ENCODE measurements at places on chromosomes 3 and 15. TPM values are rescaled to one million over a fixed set of nuclear protein-coding genes. Genes with fewer than 3 reads are reported as not detected.

The TMEM158 gene
- 0.82 TPM for total RNA-seq

The ECE2 gene
- total RNA-seq, result not detected

The EPHB3 gene
- 1.6 TPM for total RNA-seq

The LMOD3 gene
- total RNA-seq, result 162 TPM

The OXTR gene
- 0.20 TPM for total RNA-seq

The PAQR9 gene
- 19.1 TPM for total RNA-seq

The UPK1B gene
- total RNA-seq, result 0.77 TPM

The SNX33 gene
- total RNA-seq, result 12.0 TPM

The GOLGA6L10 gene
- total RNA-seq, result 0.07 TPM

The GOLGA8O gene
- 2.0 TPM for total RNA-seq

The NME9 gene
- total RNA-seq, result 0.59 TPM

GRCh38 chr3:149016669-149017541 lies 25.6 kb downstream of the GYG1 start:
- DNase-seq, result no peak

GRCh38 chr3:8345398-8345797 lies 156.2 kb upstream of the LMCD1 start:
- DNase-seq, result no peak

DNA sequence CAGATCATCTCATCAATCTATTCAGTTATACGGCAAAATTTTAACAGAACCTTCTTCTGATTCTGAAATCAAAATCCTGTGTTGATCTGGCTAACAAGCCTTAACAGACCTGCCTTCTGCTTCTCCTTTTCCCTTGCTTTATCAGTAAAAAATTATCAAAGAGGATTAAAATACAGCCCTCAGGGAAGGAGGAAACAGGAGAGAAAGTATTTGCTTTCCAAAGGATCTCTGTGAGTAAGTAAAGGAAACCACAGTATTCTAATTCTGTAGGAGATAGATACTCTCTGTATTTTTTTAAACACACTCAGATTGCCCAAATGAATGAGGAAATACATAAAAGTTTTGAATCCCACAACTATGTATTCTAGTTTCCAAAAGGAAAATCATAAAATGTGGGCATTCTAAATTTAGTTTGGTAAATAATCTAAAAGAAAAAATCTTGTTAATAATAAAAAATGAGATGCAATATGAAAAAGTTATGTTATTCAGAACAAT lies 221.8 kb downstream of the ZIC1 start:
- DNase-seq, result no peak

- no peak for DNase-seq
Observed at GRCh38 chr3:71269906-71270305, 313.6 kb downstream of the FOXP1 start.

DNA sequence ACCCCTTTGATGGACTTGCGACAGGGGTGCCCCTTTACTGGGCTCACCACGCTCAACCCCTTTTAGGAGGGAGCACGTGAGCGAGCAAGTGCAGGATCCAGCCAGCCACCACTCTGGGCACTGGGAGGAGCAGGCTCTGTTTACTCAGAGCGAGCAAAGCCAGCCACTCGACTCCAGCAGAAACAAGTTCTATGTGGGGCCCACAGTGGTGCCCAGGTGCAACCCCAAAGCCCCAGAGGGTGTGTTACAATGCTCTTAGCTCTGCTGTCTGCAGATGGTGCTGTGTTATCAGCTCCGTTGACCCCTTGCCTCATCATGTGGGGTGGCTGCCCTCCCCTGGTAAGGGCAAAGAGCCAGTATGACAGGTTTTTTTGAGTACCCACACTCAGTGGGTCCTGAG lies 120.3 kb upstream of the SUCLG2 start:
- DNase-seq, result no peak

DNA sequence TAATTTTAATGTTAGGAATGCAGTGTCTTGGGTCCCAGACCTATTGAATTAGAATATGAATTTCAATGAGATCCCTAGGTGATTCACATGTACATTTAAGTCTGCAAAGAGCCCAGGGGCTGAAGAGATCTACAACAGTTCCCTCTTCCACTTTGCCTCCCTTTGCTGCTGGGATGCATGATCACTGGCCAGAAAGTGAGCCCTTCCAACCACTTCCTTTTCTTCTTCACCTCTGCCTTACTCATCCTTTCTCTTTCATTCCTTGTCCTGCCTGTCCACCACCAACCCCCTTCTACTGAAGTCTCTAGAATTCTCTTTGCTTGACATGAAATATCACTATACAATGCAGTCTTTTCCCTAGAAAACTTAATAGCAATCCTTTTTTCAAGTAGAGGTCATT lies 222.4 kb upstream of the LRIG1 start:
- no peak for DNase-seq

- peak; percentile 22 for DNase-seq
Observed at GRCh38 chr3:78116874-78117273, 1077.0 kb downstream of the ROBO2 start.

GRCh38 chr3:140593766-140594165 lies 84.1 kb upstream of the TRIM42 start:
- DNase-seq, result no peak

DNA sequence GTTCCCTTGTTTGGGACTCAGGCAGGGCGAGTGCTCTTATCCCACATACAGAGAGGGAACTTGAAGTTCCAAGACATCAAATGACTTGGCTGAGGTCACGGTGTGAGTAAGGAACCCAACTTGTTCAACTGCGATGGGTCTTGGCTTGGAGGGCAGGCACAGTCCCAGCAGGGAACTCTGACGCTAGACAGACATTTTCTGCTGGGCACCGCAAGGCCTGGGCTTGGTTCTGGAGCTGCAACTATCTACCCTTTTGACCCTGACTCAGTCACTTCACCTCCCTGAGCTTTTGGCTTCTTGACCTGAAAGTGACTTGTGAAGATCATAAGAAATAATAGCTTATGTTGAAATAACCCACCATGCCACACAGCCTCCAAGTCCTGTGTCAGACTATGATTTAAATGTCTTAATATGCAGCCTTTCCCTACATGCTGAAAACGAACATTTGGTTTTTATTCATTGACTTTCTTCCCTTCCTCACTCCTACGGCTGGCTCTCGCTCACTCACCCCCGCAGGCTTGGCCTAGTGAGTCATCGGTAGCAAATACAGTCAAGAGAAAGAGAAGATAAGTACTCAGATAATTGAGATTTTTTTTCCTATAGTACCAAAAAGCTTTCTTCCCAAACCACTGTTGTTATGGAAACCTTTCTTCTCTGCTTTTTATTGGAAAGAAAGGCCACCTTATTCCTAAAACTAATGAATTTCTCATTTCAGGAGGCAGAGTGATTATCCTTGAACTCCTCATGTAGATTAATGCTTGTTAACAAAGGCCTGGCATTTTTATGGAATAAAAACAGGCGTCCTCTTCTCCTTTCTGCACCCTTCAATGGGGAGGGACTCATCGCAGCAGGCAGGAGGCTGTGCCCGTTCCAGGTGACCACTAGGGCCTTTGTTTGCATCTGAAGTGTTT lies 178.4 kb downstream of the ATP10A start:
- DNase-seq, result peak; percentile 51

- DNase-seq, result peak; percentile 42
Observed at GRCh38 chr15:45641999-45642932, 7.4 kb downstream of the SQOR start.

GRCh38 chr3:126667631-126668449 lies 12.9 kb upstream of the TXNRD3 start:
- DNase-seq, result no peak

DNA sequence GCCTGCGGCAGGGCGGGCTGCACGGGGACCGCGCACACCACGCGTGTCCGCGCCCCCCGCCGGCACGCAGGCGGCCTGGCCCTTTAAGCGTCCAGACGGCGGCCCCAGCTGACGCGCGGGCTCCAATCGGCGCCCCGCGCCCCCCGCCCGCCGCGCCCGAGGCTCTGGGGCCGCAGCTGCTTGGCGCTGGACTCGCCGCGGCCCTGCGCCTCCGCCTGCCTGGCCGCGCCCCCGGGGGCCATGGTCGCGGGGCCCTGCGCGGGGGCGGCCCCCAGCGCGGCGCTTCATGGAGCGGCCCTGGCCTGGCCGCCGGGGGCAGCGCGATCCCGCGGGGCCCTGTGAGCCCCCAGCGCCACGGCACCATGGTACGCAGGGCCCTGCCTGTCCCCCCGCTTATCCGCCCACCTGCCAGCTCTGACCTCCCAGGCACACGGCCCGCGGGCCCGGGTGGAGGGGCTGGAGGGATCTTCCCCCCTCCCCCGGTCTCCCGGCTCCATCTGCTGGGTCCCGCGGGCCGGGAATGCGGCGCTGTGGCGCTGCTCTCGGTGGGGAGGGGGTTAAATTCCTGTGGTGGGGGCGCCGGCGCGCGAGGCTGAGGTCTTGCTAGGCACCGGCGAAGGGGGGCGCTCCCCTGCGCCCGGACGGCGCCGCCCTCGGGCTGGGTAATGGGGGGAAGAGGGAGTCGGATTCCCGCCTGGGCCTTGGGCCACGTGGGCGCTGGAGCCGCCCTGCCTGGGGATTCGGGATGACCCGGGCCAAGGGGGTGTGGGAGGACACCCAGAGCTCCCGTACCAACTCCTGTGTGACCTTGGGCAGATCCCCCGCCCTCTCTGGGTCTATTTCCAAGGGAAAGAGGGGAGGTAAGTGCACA lies 1.1 kb downstream of the ZBTB47 start:
- peak; percentile 85 for DNase-seq

DNA sequence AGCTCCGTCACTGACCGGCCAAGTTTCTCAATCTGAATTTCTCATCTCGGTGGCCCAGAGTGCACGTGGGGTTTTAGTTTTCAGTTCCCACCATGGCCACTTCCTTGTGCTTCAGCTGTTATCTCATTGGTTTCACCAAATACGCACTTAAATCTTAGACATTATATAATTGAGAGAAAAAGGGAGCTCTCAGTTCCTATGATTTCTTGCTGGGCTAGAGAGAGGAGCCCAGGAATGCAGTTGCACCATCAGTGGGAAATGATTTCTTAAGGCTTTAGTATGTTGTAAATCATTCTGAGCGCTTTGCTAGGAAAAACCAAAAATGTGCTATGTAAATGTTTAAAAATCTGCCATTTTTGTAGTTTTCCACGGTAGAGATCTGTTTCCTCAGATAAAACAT lies 53.2 kb downstream of the OXNAD1 start:
- DNase-seq, result no peak

GRCh38 chr3:106829206-106829605 lies 548.0 kb upstream of the CCDC54 start:
- no peak for DNase-seq

DNA sequence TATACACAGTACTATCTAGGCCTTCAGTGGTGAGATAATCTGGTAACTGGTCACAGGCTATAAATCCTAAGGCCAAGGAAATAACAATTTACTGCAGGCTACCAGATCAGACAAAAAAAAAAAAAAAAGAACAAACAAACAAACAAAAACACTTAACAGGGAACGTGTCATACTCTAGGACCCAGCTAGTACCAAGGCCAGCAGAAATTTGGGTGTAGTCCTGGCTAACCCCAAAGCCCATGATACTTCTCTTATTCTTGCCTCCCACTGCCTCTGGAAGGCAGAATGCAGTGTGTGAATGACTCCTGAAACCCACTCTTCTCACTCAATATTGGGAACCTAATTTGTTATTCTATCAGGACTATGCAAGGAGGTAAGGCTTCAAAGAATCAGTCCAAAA lies 53.7 kb upstream of the ST3GAL6 start:
- no peak for DNase-seq

DNA sequence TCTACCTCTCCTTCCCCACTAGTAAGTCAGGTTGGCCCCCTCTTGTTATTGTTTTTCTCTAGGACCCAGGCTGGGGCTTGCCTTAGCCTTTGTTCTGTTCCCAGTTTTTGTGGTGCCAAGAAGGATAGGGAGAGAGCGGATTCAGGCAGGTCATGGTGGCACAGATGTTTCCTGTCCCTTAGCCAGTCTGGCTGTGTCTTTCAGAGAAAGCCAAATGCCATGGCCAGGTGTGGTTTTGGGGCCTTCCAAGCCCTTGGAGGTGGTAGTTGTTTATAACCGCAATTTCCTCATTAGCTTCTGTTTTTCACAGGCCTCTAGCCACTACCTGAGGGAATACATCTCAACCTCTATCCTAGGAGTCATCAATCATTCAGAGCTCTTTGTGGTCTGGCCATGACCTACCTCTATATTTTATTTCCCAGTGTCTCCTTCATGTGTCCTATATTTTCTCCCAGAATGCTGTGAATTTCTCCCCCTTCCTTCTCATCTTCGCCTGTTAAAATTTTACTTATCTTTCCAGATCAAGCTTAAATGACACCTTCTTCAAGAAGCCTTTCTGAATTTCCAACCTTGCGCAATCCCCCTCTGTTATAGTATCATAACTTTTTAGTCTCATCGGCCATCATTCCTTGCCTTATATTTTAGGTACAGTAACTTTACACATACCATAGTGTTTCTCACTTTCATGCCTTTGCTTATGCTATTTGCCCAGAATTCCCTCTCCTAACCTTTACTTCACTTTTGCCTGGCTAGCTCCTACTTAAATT lies 38.2 kb downstream of the TIMP4 start:
- DNase-seq, result no peak

DNA sequence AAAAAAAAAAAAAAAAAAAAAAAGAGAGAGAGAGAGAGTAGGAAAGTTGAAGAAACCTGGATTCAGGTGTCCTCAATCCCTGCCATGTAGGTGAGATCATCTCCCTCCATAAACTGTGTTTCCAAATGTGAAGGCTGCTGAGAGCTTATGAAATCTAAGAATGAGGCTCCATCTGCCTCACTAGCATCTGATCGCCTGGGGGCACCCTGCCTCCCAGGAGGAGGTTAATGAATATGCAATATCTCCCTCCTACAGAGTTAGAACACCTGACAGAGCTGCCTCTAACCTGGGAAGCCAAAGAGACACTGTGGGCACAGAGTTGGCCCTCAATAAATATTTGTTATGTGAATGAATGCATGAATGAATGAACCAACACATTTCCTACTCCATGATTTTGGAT lies 23.8 kb upstream of the ZNF148 start:
- no peak for DNase-seq

DNA sequence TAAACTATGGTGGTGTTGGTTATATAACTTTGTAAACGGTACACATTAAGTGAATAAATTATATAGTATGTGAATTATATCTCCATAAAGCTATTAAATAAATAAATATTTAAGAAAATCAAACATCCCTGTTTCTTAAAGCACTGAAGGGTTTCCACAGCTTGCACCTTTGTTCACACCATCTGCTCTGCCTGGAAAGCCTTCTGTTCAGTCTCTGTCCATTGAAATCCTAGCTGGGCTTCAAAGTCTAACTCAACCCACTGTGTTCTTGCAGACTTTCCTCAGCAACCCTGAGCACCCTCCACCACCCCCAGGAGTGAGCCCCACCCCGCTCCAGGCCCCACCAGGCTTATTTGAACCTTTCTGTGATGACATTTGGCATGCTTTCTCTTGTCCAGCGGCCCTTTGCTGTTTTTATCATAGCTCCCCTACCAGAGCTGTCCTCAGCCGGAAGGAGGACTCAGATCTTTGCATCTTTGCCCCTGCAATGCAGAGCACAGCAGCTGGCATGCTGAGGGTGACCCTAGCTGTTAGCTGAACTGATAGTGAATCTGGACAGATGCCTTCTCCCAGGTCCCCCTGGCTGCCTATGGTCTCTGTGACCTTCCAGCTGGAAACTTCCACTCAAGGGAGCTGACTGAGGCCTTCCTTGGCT lies 105.2 kb downstream of the DAPK2 start:
- no peak for DNase-seq

- DNase-seq, result no peak
Observed at GRCh38 chr3:129289201-129289921, 10.7 kb downstream of the HMCES start.
